ENCODE measurements at places on chromosomes 5 and 9.

- DNase-seq, result no peak
These were observed 103.4 kb upstream of the RPS23 start for GRCh38 chr5:82381591-82381990.

DNA sequence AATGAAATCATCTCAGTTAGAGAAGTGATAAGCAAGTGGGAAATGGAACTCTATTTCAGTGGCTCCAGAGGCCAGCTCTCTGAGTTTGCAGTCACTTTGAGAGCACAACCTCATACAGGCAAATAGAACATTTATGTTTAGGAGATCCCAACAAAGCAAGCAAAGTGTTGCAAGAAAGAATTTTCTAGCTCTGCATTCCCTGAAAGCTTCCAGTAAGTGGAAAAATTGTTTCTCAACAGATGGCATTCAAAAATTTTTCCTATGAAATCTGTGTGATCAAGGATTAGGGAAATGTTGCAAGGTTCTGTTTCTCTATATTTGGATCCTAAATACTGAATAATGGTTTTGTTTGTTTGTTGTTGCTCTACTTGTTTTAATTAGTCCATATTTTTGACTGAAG lies 764.2 kb upstream of the ZNF608 start:
- DNase-seq, result no peak

GRCh38 chr9:10774051-10774450 lies 161.2 kb upstream of the PTPRD start:
- DNase-seq, result no peak

DNA sequence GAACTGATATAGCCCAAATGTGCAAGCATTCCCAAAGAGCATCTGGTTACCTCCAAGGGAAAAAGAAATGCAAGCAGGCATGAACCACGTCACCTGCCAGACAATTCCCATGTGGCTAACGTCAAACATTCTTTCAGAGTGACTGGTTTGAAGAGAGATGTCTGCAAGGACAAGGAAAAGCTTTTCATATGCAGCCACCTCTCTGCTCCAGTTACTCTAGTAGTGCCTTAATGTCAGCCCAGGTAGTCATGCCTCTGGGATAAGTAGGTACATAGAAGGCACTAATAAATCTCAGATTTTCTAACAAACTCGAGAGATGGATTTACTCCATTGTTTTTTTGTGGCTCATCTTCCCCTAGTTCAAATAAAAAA lies 96.8 kb upstream of the IFNK start:
- DNase-seq, result no peak

DNA sequence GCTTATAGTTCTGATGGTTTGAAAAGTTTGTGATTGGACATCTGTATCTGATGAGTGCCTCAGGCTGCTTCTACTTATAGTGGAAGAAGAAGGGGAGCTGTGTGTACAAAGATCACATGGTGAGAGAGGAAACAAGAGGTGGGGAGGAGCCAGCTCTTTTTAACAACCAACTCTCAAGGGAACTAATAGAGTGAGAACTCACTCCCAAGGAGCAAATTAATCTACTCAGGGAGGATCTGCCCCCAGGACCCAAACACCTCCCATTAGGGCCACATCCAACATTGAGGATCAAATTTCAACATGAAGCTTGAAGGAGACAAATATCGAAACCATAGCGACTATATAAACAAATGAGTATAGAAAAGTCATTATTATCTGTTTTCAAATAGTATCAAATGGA lies 64.7 kb upstream of the PRLR start:
- no peak for DNase-seq

DNA sequence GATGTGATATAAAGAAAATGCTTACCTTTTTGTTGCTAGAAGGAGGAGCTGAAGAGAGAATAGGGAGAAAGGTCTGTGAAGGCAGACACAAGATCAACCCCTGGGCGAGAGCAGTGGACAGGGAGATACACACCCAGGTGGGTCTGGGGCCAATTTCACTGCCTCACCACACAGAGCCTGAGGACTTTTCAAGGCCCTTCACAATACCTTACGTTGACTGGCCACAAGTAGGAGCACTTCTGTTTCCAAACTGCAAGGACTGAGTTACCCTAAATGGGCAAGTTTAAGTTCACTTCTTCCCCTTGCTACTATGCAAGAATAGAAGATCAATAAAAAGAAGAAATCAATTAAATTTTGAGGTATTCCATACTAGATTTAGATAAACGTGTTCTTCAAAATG lies 174.5 kb upstream of the SLC12A2 start:
- no peak for DNase-seq

GRCh38 chr5:90185897-90186468 lies 223.6 kb downstream of the CETN3 start:
- DNase-seq, result no peak

GRCh38 chr5:485113-485945 lies 38.9 kb downstream of the SLC9A3 start:
- no peak for DNase-seq

GRCh38 chr5:117942861-117943519 lies 1045.4 kb downstream of the DTWD2 start:
- no peak for DNase-seq

DNA sequence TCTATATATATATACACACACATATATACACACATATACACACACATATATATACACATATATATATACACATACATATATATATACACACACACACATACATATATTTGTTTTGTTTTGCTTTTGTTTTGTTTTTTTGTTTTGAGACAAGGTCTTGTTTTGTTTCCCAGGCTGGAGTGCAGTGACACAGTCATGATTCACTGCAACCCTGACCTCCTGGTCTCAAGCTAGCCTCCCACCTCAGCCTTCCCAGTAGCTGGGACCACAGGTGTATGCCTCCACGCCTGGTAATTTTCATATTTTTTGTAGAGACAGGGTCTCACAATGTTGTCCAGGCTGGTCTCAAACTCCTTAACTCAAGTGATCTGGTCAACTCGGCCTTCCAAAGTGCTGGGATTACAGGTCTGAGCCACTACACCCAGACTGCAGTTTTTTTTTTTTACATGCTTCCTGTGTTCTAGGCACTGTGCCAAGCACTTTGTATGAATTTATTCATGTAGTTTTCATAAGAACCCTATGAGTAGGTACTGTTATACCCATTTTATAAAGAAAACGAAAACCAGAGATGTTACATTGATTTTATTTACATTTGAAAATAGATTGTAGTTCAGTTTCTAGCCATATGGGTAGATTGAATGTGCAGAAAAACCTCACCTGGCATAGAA lies 120.7 kb downstream of the PBX3 start:
- no peak for DNase-seq

DNA sequence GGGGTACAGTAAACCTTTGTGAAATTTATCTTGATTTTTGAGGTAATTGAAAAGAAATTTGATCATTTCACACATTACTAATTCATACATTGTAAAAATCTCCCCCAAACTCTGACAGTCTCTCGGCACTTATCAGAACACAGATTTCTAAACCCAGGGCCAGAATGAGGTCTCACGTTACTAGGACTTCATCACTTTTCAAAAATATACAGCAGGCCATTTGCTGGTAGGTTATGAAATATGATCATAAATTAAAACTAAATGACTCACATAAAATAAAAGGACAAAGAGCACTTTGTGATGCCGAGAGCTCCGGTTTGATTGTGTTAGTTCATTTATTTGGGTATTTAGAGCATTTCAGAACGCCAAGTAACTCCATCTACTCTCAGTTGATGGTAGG lies 17.0 kb downstream of the MSX2 start:
- DNase-seq, result no peak

DNA sequence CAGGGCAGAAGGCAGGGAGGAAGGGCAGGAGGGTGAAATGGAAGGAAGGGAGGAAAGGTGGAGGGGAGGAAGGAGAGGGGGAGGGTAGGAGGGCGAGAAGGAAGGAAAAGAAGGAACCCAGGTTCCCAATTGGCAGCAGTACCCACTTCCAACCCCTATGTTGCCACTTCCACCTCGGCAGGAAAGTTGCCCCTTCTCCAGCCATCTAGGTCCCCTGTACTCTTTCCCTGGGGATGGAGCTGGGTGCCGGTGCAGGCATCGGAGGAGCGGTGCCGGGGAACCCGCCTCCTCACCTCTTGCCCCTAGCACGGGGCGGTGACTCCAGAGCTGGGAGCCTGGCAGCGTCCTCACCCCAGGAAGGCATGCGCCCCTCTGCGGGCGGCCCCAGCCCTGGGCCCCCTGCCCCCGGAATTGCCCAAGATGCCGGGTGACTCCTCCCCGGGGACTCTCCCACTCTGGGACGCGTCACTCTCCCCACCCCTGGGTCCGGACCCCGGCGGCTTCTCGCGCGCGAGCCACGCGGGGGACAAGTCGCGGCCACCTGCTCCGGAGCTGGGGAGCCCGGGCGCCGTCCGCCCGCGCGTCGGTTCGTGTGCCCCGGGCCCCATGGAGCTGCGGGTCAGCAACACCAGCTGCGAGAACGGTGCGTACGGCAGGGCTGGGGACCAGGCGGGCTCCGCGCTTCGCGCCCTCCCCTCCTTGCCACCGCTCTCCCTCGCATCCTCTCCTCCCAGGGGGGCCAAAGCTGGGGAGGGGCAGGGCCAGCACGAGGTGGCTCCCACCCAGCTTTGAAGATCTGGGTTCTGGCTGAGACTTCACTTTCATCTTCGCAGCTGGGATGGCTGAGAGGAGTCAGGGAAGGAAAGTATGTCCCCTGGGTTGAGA lies at the start of gene NIPAL4:
Gene NIPAL4 (plus strand): TSS at position 499 of the 885 bp plus-strand sequence. CDS start 108 bp downstream, at position 607.
- DNase-seq, result no peak

DNA sequence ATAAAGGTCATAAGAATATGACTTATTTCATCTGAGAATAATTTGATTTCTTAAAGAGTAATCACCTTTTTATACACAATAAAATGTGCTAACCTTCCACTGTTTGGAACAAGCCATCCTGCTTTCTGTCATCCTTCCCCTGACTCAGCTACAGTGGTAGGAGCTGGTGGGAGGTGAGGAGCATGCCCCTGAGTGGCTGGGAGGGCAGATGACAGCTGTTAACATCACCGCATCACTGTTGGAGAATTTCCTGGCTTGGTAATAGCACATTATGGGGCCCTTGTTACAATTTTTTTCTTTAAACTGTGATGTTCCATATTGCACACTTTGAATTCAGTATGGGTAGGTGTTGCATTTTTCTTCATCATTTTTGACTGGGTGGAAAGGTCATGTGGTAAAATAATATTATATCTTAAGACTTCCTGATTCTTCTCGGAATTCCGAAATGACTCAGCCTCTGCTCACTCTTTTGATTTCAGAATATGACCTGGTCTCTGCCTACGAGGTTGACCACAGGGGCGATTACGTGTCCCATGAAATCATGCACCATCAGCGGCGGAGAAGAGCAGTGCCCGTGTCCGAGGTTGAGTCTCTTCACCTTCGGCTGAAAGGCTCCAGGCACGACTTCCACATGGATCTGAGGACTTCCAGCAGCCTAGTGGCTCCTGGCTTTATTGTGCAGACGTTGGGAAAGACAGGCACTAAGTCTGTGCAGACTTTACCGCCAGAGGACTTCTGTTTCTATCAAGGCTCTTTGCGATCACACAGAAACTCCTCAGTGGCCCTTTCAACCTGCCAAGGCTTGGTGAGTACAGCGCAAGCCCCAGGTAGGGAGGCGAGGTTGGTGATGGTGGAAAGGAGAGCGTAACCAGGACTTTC lies 5.8 kb downstream of the ADAMTS16 start:
- DNase-seq, result no peak

DNA sequence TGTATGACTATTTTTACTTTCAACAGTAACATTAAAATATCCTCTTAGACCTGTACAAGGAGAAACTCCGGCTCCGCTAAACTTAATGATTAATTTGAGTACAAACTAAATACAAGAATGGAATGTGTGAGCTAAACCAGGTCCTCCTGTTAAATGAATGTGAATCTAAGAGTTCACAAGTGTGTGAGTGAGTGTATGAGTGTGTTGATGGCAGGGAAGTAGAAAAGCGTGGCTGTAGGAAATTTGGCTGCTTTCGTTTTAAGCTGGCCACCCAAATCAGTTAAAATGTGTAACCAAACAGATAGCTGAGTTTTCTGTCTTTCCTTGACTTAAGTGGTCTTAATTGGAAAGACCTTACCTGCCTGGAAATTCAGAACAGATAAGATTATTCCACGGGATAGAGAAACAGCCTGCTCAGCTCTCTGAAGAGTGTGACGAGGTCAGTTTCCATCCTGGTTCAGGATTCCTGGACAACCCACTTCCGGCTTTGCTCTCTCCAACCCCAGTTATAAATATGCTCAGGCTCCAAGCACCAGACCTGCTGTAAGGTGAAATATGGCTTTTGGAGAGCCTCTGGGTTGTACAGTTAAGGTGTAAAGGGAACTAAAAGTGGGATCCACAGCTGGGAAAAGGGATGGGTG lies 908.6 kb upstream of the EDIL3 start:
- DNase-seq, result no peak

GRCh38 chr5:43215073-43215631 lies 23.1 kb downstream of the NIM1K start:
- DNase-seq, result no peak

DNA sequence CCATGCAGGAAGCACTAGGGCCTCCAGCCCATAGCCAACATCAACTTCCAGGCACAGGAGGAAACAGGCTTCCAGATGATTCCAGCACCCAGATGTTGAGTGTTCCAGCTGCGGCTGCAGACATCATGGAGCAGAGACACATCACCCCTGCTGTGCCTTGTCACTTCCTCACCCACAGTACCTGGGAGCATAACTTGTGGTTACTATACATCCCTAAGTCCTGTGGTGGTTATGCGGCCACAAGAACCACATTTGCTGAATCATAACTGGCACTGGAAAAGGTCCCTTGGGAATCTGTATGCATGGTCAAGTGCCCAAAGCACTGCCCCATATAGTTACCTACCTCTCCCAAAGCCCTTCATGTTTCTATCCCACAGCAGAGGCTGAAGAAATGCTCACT lies 56.6 kb downstream of the WHRN start:
- DNase-seq, result no peak

GRCh38 chr5:155418960-155419579 lies 405.5 kb downstream of the KIF4B start:
- no peak for DNase-seq

GRCh38 chr5:40124367-40124766 lies 555.3 kb upstream of the PTGER4 start:
- no peak for DNase-seq

DNA sequence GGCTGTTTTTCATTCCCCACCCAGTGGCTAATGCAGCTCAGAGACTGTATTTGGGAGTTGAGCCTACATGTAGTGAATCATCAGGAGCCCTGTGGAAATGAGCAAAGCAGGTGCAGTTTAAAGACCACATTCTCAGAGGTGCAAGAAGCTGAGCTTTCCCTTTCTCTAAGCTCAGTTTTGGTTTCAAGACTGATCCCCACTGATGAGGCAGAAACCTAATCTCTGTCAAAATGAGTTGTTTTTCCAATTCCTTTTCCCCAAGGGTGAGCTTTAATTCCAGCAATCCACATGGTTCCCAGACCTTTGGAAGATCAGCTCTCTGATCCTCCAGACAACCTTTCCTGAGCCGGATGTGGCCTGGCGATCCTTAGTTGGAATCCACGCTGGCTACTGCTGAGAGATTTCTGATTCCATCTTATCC lies 420.5 kb downstream of the EBF1 start:
- DNase-seq, result no peak

GRCh38 chr5:91190314-91190690 lies 192.8 kb downstream of the ARRDC3 start:
- no peak for DNase-seq
